Left lung (tissue), 14 donors: ENCODE measurements at places on chromosomes 11 and 22. TPM values are rescaled to one million over a fixed set of nuclear protein-coding genes. Genes with fewer than 3 reads are reported as not detected.

DNA sequence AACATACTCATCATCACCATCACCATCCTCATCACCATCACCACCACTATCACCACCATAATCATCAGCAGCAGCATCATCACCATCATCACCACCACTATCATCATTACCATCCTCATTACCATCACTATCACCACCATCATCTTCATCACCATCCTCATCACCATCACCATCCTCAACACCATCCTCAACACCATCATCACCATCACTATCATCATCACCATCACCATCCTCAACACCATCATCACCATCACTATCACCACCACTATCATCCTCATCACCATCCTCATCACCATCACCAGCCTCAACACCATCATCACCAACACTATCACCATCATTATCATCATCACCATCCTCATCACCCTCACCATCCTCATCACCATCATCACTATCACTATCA, 16.6 kb downstream of the RTN4R start:
- DNase-seq, result no peak

DNA sequence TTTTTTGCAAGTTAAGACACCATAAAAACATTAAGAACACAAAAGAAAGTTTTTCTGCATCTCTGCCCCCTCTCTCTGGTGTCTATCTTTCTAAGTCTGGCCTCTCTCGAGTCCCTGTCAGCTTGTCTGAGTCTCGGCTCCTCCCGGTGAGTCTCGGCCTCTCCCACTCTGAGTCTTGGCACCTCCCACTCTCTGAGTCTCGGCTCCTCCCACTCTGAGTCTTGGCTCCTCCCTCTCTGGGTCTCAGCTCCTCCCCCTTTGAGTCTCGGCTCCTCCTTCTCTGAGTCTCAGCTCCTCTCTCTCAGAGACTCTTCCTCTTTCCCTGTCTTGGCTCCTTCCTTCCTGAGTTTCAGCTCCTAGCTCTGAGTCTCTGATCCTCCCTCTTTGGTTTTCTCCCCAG, 72.5 kb upstream of the AMPD3 start:
- no peak for DNase-seq

DNA sequence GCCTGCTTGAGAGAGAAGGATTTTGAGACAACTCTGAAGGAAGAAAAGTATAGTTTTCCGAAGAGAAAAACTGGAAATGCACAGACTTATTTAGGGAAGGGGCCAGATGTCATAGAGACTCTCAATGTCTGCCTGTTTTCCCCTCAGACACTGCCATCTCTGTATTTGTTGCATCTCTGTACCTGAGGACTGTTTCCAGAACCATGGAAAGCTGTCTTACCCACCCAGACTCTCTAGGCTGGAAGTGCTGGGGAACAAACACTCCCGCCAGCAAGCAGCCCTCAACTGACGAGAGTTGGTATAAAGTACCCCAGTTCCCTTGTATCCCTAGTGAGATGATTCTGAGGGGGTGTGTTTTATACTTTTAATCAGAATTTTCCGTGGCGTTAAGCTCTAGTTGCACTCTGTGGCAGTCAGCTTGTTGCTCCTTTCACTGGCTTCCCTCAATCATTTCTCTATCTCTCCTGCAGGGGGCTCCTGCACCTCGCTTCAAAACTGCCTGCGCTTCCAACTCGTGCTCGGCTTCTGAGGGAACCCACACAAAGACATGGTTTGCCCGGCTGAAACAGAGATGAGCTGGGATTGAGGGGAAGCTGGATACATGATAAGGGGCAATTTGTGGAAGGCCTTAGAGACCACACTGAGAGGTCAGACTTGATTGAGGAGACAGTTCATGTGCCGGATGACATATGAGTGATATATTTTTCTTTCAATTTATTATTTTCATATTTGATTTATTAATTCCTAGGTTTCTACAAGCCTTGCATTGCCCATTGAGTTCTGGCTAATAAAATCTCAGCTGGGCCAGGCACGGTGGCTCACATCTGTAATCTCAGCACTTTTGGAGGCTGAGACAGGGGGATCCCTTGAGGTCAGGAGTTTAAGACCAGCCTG, 36.9 kb upstream of the CLPB start:
- DNase-seq, result peak; percentile 46

The ZNF280B gene
- polyA plus RNA-seq, result 3.7 TPM
